Aorta (tissue), 5 donors: ENCODE measurements at places on chromosomes 3 and 15. TPM values are rescaled to one million over a fixed set of nuclear protein-coding genes. Genes with fewer than 3 reads are reported as not detected.
A peak's percentile ranks its signal among the peaks of the same experiment; 100 is the strongest.

GRCh38 chr15:85710340-85710842 is 84.3 kb downstream of the KLHL25 start:
- no peak for DNase-seq

DNA sequence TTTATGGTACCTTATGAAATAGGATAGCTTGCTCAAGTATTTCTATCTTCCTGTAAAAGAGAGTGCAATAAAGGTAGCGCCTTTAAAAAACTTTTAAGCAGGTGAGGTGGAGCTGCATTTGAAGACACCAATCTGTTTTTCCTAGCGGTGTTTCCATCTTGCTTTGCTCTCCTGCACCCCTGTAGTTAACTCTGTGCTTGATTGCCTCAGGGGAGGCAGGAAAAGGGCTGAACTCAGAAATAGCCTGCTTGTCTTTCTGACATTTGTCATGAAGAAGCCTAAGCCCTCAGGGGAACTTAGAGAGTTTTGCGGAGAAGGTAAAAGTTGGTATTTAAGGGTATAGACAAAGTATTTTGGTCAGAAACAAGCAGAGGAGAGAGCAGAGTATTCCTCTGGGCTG is 63.0 kb upstream of the TPRG1 start:
- no peak for DNase-seq

- peak; percentile 51 for DNase-seq
Measured at GRCh38 chr15:69573815-69574475, 121.3 kb downstream of the RPLP1 start.

DNA sequence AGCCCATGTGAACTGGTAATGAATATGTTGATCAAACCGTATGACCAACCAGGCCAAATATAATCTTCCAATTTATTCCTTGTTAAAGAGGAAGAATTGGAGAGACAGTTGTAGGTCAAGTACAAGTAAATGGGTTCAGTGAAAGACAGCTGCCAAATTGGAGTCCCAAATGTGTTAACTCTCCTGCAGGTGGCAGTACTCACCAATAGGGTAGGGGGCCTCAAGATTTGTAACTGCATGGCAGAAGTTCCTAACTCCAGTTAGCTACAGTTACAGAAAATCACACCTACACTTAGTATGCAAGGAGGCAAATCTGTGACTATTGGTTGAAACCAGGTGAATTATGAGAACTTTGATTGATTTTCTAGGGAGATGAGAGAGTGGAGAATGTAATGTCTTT is 278.0 kb downstream of the ZBBX start:
- DNase-seq, result no peak

DNA sequence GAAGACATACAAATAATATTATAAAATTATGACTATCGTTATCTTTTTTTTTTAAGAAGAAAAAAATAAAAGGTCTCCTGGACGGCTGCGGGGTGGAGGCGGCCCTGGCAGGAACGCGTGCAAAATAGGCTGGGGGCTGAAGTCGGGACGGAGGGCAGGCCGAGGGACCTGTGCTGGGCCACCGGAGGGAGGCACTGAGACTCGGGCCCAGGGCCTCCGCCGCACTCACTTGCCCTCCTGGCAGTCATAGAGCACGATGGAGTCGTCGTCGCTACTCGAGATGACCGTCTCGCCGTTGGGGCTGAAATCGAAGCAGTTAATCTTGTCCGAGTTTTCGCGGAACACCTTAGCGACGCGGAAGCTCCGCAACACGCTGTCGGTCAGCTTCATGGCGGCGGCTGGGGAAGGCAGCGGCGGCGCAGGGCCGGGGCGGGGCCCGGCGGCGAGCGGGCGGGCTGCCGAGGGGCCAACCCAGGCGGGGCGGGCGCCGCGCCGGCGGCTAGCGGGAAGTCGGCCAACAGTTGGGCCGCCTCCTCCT is 408 bp downstream of the WDR82 start:
- peak; percentile 90 for DNase-seq

- DNase-seq, result peak; percentile 43
Measured at GRCh38 chr3:152331018-152331541, 62.4 kb downstream of the MBNL1 start.

DNA sequence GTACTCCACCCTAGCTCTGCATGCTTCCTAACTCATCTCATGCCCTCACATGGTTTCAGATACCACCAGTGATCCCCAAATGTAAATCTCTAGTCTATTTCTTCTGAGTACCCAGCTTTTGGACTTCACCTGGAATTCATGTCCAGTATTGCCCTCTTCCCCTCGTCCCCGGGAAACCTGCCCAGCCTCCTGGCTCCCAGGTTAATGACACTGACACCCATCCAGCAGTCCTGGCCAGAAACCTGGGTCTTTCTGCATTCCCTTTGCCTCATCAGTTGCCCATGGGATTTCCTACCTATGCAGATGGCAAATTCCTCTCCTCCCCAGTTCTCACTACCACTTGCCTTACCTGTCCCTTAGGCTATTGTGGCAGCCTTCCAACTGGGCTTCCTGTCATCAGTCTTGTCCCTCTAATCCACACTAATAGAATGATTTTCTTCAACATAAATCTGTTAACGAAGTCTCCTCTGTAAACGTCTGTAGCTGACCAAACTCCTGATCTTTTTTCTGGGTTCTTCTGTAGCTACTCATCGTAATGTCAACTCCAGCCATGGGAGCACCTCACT is 15.3 kb upstream of the MYLK start:
- no peak for DNase-seq

DNA sequence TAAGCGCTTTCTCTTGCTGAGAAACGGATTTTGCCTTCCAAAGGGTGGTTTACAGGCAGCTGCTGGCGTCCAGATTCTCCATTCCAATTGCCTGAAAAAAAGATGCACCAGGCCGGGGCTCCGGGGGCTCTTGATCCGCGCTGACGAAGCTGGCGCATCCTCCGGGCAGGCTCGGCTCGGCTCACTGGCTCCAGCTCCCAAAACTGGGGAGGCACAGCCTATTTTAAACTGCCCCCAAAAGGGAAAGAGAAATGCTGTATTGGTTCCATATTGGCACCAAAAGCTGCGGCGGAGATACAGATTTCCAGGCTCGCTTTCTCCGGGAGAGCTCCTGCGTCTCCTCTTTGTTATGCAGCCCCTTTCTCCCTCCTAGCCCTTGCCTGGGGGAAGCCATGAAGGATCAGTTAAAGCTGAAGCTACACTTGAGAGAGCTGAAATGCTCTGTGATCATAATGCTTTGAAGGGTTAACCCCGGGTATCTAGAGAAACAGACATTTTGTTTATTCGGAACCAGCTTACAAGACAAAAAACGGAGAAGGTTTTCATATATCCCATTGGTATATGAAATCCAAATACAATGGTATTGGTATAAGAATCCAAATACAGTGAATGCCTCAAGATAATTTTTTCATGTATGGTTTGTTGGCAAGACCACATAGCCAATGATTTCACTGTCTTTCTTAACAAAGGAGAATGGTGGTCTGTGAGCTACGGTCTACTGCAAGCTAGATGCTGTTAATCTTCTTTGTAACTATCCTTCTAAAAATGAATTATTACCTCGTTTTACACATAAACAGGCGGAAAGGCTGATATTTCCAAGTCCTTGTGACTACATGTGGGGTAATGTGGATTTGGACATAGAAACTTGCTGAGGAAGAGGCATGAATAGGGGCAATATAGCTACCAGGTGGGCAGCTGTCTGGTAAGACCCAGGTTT is 693 bp downstream of the CD200 start:
- peak; percentile 77 for DNase-seq

DNA sequence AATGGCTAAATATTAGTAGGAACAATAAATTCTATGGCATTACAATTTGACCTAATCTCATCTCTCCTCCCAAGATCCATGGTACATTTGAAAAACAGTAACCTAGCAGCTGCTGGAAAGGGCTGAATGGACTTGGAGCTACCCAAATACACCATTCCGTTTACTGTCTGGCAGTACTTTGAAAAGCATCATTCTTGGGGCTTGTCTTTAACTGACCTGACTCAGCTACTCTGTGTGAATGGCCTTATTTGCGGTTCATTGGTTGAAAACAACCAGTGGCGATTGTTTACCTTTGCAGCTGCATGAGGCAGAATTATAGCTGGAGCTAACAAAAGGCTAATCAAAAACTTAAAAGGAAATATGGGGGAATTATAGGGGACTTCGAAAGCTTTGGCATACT is 311.2 kb upstream of the MCTP2 start:
- DNase-seq, result no peak

- DNase-seq, result no peak
Measured at GRCh38 chr15:57385923-57386390, 9.7 kb downstream of the CGNL1 start.

DNA sequence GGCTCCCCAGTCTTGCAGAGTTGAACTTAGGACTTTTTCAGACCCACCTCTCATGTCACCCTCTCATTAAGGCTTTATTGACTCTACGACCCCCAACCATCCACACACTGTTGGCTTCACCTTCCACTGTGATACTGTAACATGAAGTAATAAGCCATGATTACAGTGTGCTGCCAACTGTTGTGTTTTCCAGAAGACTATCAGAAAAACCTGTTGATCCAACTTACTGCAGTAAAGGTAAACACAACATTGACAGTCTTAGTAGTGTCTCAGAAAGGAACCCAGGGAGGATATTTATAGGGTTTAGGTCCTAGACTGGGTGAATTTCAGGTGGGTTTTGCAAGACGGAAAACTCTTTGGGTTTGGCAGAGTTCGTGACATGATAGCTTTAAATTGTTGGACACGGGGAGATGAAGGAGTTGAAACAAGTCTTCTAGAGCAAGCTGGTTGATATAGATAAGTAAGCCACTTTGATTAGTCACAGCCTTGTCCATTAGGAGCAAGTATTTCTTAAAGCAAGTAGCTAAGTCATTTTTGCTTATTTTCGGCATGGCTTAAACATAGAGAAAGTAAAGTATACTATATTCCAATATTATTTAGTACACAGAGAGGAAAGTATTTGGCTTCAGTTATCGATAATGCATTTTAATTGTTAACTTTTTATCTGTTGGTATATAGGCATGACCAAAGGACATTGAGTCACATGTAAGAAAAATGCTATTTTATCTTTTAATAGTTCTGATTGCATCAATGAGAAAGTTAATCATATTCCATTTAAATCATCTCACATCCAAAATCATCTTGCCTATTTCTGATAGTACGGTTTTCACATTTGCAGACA is 2.4 kb upstream of the COL6A5 start:
- no peak for DNase-seq

DNA sequence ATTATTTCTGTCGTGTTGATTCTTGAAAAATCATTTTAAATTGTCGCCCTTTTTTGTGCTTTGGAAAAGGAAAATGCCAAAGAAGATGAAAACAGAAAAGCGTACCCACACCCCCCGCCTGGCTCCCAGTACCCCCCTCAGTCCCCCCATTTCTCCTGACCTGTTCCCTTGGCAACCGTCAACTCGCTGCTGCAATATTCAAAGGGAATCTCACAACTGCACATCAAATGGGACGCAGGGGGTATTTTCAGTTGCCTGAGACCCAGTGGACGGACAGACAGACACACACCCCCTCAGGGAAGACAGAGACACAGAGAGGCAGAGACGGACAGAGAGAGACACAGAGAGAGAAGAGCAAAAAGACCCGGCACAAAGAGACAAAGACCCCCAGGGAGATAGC is 83.5 kb upstream of the PRR20G start:
- DNase-seq, result no peak

GRCh38 chr3:3023111-3023745 is 86.9 kb downstream of the IL5RA start:
- DNase-seq, result no peak

- DNase-seq, result no peak
Measured at GRCh38 chr15:33964665-33965040, 3.6 kb upstream of the CHRM5 start.

CXCR6 gene
- not detected for polyA plus RNA-seq

HYKK gene
- 0.88 TPM for polyA plus RNA-seq
